Non-pigmented ciliary epithelial cell (primary cell): ENCODE measurements at places on chromosomes 7 and 10.

DNA sequence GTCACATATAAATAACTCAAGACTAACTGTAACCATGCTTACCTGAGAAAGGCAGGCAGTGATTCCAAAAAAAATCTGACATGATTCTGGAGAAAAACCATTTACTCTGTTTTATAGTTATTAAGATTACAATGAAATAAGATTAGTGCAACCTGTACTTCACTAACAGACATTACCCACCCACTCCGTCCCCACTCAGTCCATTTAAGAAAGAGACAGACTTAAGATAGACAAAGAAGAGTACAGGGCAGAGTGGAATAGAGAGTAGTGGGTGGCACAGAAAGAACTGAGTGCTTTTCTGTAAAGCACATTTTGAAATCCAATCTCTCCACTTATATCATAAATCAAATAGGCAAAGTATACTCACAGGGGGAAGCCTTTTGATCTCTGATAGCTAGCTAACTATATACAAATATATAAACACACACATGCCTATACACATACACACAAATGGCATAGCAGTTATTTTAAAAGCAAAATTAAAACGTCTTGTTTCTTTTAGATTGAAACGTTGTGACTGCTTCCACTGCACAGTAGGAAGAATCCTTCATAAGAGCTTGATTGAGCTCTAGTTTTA, 11.9 kb downstream of the PAXIP1 start:
- no peak for DNase-seq

DNA sequence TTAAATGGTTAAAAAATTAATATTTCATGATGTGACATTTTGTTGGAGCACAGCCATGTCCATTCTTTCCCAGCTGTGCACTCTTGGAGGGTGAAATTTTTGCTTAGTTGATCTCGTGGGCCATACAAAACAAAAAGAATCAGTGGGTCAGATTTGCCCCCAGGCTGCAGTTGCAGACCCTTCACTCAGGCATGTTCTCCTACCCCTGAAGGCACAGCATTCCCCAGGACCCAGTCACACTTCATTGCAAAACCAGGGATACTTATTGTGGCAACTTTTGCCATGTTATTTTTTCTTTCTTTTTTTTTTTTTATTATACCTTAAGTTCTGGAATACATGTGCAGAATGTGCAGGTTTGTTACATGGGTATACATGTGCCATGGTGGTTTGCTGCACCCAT, 6.0 kb downstream of the TAS2R40 start:
- no peak for DNase-seq

DNA sequence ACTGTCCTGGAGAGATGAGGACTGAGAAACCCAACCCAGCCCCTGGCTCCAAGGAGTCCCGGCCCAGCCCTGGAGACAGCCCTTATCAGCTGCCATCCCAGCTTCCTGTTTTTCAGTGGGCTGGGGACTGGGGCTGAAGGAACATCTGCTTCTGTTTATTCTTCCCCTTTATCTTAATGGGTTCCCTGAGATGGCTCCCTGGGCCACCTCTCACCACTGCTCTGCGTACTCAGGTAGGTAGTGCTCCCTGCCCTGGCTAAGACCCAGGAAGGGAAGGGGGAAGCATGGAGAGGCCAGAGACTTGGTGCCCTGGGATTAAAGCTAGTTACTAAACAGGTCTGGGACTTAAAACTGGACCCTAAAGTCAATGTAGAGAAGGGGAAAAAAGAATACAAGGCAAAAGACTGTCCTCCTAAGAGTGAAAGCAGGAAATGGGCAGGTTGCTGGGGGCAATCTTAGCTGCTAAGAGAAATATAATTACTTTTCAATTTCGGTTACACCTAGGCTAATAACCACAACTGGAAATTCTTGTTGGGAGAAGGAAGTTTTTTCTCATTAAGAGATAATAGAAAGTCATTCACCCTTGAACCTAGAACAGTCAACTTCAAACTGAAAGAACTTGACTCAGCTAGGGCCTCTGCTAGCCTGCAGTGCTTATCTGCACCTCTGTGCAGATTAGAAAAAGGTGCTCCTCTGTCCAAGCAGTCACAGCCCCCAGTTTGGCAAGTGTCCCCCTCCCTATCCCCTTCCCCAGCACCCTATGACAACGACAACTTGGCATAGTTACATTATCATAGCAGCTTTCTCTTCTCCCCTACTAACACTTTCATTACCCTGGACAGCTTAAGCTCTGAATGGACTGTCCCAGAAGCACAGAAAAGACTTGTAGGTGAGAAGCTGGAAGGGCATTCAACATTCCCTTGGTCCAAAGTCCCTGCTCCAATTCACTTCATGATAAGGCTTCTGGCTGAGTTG, 65.6 kb upstream of the KDM7A start:
- DNase-seq, result no peak

GRCh38 chr10:54609423-54609822, 191.6 kb downstream of the PCDH15 start:
- DNase-seq, result no peak

DNA sequence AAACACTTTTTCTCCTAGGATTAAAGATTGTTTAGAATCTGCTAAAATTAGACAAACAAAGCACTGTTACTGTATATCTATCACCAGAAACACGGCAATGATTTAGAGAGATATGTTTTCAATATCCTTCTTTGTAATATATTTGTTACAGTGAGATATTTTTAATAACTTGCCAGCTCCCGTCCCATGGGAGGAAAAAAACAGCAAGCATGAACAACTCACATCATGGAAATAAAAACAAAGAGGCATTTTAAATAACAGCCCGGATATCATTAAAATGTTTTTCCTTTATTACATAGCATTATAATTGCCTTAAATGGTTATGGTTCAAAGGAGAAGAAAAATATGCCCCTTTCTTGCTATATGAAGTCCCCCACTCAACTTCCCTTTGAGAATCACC, 272.1 kb downstream of the BMPER start:
- no peak for DNase-seq

GRCh38 chr10:119871881-119872609, 598 bp downstream of the MCMBP start:
- no peak for DNase-seq

DNA sequence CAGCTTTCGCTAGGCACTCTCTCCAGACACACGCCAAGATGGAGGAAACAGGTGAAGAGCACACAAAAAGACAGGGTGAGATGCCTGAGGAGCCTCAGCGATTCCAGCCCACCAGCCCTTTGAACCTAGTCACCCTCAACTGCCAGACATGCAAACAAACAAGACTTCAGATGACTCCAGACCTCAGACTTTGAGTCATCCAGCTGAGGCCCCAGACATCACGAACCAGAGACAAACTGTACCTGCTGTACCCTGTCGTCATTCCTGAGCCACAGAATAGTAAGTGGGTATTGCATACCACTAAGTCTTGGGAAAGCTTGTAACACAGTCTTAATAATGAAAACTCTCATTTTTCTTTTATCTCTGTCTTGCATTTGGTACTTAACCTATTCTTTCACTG, 126.6 kb upstream of the LSM8 start:
- peak; percentile 17 for DNase-seq

- DNase-seq, result no peak
Observed at GRCh38 chr10:28220811-28221210, 82.1 kb downstream of the MPP7 start.

- DNase-seq, result no peak
Observed at GRCh38 chr7:82264783-82265305, 178.7 kb downstream of the CACNA2D1 start.

- DNase-seq, result no peak
Observed at GRCh38 chr10:110827875-110828274, 43.9 kb upstream of the PDCD4 start.

- DNase-seq, result peak; percentile 58
Observed at GRCh38 chr10:28327491-28327880, 24.6 kb upstream of the MPP7 start.

DNA sequence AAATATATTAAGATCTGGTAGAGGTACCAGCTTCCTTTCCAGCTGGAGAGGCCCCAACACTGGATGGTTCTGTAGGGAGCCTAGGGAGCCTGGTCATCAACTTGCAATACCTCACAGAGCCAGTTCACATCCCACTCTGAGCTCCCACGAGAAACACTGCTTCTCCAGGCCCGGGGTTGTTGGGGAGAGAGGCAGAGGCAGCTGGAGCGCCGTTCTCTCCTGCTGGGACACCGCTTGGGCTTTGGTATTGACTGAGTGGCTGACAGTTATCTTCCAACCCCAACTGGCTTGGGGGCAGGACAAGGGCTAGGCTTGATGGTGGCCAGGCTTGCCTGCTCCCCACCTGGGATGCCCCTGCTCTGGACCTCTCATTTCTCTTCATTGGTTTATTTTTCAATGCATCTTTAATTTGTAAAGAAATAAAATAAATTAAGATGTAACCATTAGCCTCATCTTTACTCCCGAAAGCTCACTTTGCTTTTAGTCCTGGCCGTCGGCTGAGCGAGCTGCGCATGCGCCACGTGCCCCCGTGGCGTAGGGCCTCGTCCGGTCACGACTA, 10.0 kb upstream of the CHCHD1 start:
- DNase-seq, result no peak

GRCh38 chr7:7323352-7323751, 141.0 kb downstream of the C1GALT1 start:
- DNase-seq, result no peak

DNA sequence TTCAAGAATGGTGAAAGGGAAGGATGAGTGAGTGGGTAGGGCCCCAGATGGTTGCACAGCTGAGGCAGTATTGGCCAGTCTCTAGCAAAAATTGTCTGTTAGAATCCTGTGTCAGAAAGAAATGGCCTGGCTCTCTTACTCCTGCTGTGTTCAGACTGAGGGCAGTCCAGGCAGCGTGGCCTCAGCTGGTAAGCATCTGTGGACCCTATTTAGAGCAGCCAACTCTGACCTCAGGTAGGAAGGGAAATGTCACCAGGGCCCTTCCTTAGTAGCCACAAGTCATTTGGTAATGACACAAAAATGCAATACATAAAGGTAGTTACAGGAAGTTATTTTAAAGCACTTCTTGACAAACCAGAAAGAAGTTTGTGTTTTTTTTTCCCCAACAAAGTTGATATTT, 1194.7 kb downstream of the CNTNAP2 start:
- DNase-seq, result no peak

- peak; percentile 70 for DNase-seq
Observed at GRCh38 chr7:149872419-149873073, 1.2 kb upstream of the ATP6V0E2 start.

GRCh38 chr10:71782917-71783490, 9.7 kb upstream of the VSIR start:
- DNase-seq, result no peak

DNA sequence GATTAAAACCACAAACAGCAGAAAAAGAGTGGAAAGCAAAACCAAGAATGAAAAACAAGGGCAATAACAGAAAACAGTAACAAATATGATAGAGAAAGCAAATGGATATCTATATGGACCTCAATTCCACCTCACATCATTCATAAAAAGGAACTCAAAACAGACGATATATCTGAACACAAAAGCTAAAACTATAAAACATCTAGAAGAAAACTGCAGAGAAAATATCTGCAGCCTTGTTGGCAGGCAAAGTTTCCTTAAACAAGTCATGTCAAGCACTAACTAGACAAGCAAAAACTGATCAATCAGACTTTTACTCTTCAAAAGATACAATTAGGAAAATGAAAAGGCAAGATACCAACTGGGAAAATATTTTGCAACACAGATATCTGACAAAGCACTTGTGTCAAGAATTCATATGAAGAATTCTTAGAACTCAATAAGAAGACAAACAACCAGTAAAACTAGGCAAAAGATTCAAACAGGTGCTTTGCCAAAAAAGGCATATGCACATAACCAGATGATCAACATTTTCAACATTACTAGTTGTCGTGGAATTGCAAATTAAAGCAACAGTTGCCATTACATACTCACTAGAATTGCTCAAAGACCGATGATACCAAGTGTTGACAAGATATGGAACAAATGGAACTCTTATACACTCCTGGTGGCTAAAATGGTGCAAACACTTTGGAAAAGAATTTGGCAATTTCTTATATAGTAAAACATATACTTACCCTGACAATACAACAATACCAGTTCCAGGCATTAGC, 25.9 kb upstream of the ZMIZ1 start:
- no peak for DNase-seq

GRCh38 chr10:88913788-88914187, 33.7 kb downstream of the STAMBPL1 start:
- no peak for DNase-seq

GRCh38 chr7:47477191-47478016, 104.5 kb downstream of the TNS3 start:
- no peak for DNase-seq

DNA sequence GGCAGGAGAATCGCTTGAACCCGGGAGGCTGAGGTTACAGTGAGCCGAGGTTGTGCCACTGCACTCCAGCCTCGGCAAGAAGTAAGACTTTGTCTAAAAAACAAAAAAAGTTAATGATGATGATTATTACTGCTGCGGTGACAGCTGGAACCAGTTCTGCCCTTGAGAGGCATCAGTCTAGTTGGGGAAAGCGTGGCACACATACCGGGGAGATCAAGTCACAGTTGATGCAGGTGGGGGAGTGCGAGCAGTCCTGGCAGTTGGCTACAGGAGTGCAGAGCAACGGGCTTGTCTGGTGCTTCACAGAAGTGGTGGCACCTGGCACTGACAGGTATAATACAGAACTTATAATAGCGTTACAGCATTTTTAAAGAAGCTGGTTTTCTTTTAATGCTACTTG, 173.0 kb downstream of the ARHGAP21 start:
- DNase-seq, result no peak

- DNase-seq, result no peak
Observed at GRCh38 chr7:29843093-29843492, 36.8 kb downstream of the WIPF3 start.

GRCh38 chr10:113108194-113108835, 158.3 kb downstream of the TCF7L2 start:
- no peak for DNase-seq

GRCh38 chr10:118763202-118763988, 8.6 kb upstream of the CACUL1 start:
- no peak for DNase-seq

DNA sequence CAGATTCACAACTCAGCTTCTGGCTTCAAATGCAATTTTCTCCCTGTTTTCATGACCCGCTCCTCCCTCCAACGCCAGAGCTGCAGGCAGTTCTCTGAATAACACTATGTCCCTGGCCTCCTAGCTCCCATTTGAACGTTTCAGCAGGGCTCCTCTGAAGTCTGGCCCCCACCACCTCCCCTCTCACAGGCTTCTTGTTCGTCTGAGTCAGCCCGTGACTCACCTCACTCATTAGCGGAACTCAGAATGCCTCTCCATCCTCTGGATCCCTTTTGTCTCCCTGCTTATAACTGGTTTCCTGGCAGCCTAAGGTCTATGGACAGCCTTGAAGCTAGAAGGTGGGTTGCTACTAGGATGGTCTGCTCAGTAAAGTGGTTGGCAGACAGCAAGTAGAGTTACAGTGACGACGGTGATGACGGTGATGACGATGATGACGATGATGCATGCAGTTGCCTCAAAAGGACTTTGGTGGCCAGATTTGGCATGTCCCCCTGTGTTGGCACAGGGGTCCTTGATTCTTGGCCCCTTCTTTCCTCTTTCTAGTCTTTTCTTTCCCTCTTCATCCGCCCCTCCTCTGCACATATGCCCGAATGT, 83.3 kb upstream of the MKLN1 start:
- peak; percentile 89 for DNase-seq

GRCh38 chr7:1297017-1297960, 64.6 kb downstream of the UNCX start:
- DNase-seq, result no peak
